ENCODE measurements at places on chromosomes 5 and 9.

- no peak for DNase-seq
These were observed 1.7 kb downstream of the GRIN3A start for GRCh38 chr9:101736717-101737116.

GRCh38 chr5:169299191-169299662 lies 1.7 kb downstream of the SLIT3 start:
- no peak for DNase-seq

- no peak for DNase-seq
These were observed 790.1 kb upstream of the ZNF608 start for GRCh38 chr5:125536582-125536981.

GRCh38 chr9:102740578-102740977 lies 254.6 kb upstream of the CYLC2 start:
- DNase-seq = no peak

GRCh38 chr5:68046445-68046844 lies 169.1 kb upstream of the PIK3R1 start:
- DNase-seq = no peak

DNA sequence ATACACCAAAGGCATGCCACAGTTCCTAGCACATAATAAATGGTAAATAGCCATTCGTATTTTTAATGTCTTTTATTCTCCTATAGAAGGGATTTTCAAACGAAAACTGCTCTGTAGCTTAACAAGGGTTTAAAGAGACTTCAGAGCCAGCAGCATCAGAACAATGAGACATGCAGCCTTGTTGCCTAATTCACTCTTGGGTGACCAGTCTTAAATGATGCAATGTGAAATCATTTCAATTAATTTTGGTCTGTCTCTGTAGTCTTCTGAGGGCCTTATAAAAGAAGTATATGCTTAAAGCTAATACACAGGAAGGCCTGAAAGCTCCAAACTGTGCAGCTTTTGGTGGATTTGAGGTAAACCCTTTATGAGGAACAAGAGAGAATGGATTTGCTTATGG lies 888.8 kb upstream of the WWC1 start:
- DNase-seq = no peak

DNA sequence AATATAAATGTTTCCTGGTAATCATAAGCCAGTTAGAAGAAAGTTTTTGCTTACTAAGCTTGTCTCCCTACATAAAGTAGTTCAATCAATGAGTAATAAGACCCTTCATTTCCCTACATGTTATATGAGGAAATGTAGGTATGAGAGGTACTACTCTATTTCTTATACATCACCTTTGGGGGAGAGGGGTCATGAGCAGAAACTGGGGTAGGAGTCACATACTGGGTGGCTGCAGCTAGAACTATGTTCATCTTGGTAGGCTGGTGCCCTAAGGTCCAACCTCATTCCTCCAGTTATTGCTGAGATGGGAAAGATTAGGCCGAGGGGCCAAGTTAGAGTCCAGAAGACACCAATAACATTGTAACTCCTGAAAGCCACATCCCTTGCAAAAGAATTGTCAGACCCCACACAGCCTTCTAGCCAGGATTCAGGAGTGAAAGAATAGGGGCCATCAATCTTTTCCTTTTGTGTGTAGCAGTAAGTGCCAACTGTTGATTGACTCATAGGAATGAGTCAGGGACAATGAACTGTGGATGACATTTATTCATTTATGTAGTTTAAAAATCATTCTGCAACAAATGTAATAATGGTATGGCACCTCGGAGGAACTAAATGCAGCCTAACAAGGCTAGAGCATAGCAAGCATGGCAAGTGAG lies 21.6 kb upstream of the SREK1 start:
- DNase-seq = no peak

GRCh38 chr5:95993266-95993665 lies 31.6 kb upstream of the ELL2 start:
- no peak for DNase-seq

DNA sequence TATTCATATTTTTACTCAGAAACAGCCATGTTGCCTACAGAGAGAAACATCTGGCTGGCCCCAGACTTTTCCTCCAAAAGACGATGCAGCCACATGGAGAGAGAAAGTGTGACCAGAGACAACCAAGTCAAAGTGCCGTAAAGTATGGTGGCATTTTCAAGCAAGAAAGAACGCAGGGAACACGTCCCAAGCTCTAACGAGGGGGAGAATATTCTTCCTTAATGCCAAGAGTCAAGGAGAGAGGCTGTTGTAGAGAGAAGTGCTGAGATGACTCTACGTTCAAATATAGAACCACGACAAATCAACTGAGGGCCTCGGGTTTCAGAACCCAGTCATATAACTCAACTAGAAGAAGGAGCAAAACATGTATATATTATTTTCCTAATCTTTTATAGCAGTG lies 55.9 kb downstream of the FNBP1 start:
- DNase-seq = no peak

- DNase-seq = no peak
These were observed 12.4 kb downstream of the DNAJB5 start for GRCh38 chr9:35001803-35002502.

DNA sequence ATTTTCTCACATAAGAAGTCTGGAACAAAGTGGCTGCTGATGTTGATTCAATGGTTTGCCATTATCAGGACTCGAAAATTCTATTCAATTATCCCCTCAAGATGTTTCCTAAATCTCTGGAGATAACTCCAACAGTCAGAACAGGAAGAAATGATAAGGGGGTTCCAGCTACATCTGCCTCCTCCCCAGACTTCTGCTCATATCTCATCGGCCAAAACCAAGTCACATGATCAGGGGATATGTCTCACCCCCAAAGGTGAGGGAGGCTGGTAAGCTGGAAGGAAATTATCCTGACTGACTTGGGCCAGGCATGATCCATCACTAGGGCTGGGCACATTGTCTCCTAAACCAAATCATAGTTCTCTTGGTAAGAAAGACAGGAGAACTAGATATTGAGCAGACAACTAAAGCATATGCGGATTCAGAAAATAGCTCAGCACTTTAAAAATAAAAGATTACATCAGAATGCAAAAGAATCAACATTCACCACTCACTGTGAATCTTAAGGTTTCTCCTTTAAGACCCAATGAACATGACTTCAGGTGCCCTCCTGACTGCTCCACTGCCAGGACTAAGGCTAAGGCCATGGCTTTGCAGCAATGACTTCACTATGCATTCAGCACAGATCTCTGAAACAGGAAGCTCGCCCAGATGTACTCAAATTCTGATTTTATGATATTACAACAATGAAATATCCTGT lies 306.3 kb downstream of the ENC1 start:
- no peak for DNase-seq

GRCh38 chr5:7784683-7785380 lies 66.1 kb downstream of the CFAP90 start:
- no peak for DNase-seq

DNA sequence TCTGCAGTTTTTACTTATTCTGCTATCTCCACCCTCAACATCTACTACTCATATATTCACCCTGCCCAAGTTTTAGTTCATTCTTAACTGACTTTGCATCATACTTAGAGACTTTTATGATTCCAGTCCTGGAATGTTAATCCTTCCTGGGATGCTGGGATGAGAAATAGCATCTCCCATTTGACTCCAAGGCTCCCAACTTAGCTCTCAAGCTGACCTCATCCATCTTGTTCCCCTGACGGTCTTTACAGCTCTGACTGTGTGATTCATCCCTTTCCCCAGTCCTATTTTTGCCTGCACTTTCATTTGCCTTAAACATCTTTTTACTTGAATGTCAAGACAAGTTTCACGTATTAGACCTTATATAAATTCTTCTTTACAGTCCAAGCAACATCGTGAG lies 297.8 kb downstream of the EPB41L4A start:
- DNase-seq = no peak

GRCh38 chr5:94017579-94017978 lies 276.2 kb upstream of the POU5F2 start:
- no peak for DNase-seq

DNA sequence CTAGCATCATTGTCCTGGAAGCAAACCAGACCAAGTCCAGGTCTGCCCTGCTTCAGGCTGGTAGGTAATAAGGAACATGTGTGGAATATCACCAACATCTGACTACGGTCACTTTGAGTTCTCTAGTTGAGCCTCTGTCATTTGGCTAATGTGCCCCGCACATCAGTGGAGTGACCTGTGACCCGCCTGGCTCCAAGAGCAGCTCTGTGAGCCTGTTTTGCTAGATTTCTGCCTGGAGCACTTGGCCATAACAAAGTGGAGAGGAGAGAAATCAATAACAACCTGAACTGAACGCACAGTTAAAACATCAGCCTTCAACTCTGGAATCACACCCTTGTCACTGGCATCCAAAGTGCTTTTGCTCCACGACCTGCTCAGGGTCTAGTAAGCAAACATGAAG lies 115.7 kb downstream of the PPP2R2B start:
- no peak for DNase-seq

All from activated T-helper 1 cell treated with anti-CD3 and anti-CD28 coated beads, Interleukin-2, amount 50 U/mL, for 16 hours (primary cell).